ENCODE measurements at places on chromosomes 6 and 20.
A peak's percentile ranks its signal among the peaks of the same experiment; 100 is the strongest.

DNA sequence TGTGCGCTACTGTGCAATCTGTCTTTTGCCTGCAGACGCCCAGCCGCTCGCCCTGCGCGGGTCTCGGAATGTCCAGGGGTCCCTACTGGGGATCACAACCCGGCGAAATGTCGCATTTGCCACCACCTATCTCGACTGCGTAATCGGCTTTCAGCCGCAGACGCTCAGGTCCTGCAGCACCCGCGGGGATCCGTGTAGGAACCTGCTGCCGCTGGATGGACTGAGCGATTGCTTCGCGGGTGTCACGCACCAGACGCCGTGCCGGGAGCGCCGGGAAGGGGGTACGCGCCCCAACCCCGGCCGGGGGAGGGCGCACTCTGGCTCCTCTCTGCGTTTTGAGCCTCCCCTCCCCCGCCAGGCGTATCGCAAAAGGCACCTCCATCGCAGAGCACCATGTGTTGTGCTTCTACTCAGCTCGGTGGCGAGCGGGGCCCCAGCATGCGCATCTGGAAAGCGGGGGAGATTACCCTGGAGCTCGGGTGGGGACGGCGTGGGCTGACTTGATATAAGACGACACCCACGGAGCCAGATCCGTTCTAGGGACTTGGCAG is 747 bp upstream of the PTPRA start:
- DNase-seq = peak; percentile 40

DNA sequence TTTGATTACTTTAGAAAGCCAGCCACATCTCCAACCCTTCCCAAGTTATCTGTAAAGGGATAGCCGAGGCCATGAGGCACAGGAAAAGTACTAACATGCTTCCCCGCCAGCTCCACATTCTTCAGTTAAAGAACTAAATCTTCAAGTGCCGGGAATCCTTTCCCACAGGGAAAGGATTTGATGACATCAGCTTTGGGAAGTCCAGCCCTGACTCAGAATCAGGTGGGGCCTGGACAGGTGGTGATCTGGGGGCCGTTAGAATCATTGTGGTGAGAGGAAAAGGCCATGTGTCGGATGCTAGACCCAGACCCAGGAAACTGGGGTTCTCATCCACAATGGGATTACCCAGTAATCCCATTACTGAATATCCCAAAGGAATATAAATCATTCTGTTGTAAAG is 580.0 kb downstream of the QKI start:
- DNase-seq = no peak

- peak; percentile 22 for DNase-seq
Observed at GRCh38 chr6:16758163-16758975, 2.9 kb downstream of the ATXN1 start.

GRCh38 chr6:143233554-143234285 is 173.0 kb downstream of the AIG1 start:
- no peak for DNase-seq

- peak; percentile 1 for DNase-seq
Observed at GRCh38 chr6:72245565-72245964, 359.2 kb downstream of the RIMS1 start.
